Mesothelial cell of epicardium (in vitro differentiated cells): ENCODE measurements at places on chromosomes 12 and 14.

- no peak for DNase-seq
Observed at GRCh38 chr12:79648881-79649280, 41.9 kb downstream of the PAWR start.

- DNase-seq, result no peak
Observed at GRCh38 chr12:7145671-7146070, 15.5 kb downstream of the CLSTN3 start.

GRCh38 chr12:55019784-55020183 is at the start of gene NEUROD4:
Gene NEUROD4, plus strand, starts transcription at chr12:55019974. Its CDS starts 6,466 bp downstream, at chr12:55026440.
- peak; percentile 74 for DNase-seq

DNA sequence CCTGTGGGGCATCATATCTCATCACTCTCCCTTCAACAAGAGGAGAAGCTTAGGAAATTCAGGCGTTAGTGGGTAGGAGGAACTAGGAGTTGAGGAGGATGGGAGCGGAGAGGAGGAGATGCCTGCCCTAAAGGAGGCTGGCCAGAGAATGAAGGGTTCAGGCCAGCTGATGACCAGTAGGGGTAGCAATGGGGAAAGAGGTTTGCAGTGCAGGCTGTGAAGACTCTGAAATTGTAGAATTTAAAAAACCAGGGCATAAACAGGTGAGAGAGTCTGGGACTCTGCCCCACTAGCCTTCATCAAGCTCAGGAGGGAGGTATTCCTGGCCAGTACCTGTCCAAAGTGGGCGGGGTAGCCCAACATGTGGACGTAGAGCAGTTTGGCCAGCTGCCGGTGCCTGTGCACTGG is 809 bp downstream of the AP1G2 start:
- no peak for DNase-seq

- no peak for DNase-seq
Observed at GRCh38 chr12:4579305-4580102, 17.5 kb downstream of the DYRK4 start.

DNA sequence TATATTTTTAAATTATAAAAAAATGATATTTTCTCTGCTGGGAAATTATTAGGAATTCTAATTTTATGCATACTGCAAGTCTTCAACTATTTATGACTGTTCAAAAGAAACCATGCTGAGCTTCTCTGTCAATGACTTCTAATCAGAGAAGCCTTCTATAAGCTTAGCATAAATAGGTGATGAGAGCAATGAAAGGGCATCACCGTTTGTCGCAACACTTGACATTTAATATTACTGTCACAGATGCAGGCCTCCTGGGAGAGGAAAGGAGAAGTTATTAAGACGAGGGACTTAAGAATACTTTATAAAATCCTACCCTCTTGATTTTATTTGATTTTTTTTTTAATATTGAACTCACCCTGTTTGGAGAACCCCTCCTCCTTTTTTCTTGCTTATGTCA is 69.8 kb downstream of the CAPZA3 start:
- DNase-seq, result no peak

GRCh38 chr12:53200458-53201176 is 6.4 kb downstream of the ITGB7 start:
- no peak for DNase-seq

- DNase-seq, result no peak
Observed at GRCh38 chr12:53871367-53871766, 67.3 kb upstream of the HOXC13 start.

GRCh38 chr12:6612652-6613014 is 5.5 kb upstream of the CHD4 start:
- DNase-seq, result no peak

- no peak for DNase-seq
Observed at GRCh38 chr14:73720636-73721035, 6.5 kb upstream of the PNMA1 start.

- DNase-seq, result no peak
Observed at GRCh38 chr12:93272997-93273396, 104.7 kb upstream of the NUDT4 start.

DNA sequence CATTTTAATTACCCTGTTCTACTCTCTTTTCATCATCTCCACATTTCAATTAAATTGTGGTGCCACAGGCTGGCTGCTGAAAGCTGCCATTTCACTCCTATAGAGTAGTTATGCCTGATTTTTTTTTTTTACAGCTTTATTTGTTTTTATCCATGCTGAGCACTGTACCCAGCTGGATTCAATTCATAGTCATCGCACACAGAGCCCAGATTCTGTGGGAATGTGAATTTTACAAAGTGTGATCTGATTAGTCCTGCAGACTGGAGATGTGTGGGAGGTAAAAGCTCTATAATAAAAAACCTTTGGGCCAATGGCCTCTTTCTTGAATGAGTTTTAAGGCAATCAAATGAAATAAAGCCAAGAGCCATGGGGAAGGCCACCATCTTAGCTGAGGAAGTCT is 190.2 kb downstream of the ANO4 start:
- DNase-seq, result no peak

GRCh38 chr12:89892436-89892835 is 183.8 kb upstream of the ATP2B1 start:
- DNase-seq, result no peak

GRCh38 chr12:11943919-11944700 is 126.6 kb upstream of the BCL2L14 start:
- DNase-seq, result no peak

DNA sequence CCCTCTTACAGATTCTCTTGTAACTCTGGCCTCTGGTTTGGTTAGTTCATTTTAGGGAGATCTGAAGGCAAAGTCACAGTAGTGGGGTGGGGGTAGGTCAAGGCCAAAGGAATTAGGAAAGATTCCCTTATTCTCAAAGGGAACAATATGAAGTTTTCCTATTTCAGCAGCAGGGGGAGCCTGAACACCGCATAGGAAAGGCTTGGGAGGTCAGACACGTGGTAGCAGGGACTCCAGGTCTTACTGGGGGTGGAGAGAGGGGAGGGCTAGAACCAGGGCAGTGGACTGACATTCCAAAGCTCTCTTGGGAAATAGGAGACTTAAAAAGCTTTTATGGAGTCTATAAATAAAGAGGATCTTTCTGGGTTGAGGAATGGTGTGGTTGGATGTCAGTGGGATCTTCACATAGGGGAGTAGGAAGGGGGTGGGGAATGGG is 1.3 kb downstream of the ZC3H10 start:
- DNase-seq, result no peak

GRCh38 chr12:96170328-96170727 is 23.8 kb upstream of the ELK3 start:
- no peak for DNase-seq

GRCh38 chr12:52007982-52008510 is 1.3 kb downstream of the TAMALIN start:
- DNase-seq, result no peak

DNA sequence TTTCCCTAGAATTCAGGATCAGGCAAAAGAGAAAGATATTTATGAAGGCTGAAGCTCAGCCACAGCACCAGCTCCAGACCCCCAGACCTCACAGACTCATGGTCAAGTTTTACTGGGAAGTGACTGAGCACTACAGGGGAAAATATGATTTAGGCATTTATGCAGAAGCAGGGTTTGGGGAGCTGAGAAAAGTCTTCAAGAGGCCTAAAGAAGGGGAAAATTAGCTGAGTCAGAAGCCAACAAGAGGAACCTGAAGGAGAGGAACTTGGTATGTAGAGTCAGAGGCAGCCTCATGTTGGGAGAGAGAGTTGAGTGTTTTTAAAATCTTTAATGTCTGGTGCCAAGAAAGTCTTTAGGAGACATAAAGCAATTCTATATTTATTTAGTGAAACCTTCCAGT is 63.0 kb downstream of the FOS start:
- no peak for DNase-seq

DNA sequence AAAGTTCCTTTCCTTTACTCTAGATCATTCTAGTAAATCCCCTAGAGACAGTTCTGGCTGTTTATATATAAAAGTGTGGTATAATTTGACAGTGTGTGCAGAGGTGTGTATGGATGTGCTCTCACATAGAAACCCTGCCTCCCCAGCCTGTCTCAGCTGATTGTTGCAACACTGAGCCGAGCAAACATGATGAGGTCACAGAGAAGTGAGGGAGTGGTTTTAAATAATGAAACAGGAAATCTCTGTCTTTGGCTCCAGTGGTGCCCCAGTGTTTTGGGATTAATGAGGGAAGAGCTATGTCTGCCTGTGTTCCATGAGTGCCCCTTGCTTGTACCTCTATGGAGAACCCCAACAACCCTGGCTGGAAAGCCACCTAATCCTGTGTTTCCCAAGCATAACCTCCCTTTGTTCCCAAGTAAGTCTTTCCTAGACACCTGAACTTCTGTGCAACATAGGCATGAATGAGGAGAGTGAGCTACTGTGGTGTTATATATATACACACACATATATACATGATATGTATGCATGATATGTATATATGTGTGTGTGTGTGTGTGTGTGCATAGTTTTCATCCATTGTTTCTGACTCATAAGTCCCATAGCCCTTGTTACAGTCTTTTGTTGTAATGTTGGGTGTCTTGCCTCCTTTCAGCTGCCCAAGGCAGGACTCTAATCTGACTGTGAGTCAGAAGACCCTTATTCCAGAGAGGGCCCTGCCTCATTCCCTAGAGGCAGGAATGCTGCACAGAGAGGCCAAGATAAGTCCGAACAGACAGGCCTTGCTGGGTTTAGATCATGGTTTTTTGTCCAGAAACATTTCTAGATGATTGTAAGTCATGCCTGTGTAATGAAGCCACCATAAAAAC is 18.0 kb downstream of the TRAF3 start:
- no peak for DNase-seq

GRCh38 chr12:61282790-61283575 is 977.2 kb upstream of the USP15 start:
- no peak for DNase-seq

DNA sequence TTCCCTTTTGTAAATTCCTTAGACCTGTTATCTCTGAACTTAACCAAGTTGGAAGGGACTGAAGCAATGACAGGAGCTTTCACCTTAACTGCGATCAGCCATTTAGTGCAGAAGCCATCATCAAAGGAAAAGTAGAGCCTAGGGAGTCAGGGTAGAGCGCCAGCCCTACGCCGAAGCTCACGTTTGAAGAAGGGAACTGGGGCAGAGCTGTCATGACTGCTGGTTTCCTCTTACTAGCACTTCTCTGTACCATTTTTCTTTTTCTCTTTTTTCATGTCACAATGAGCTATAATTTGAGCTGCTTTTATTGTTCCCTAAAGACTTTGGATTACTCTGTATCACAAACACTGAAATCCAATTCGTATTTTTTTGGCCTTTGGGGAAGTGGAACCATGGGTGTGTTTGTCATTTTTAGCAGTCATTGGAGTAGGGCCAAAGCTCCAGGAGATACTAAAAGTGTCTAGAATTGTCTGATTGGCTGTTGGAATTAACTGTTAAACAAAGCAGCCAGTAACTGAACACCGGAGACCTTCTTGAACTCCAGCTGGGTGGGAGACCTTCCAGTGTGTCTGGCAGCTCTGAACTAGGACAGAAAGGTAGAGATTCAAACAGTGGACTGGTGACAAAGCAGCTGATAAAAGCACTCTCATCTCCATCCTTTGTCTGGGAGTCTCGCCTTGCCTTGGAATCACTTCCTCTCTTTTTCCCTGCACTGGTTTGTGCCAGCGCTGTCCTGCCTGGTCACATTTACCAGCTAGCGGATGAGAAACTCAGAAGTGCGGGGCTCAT is 9.1 kb downstream of the MTRFR start:
- no peak for DNase-seq

DNA sequence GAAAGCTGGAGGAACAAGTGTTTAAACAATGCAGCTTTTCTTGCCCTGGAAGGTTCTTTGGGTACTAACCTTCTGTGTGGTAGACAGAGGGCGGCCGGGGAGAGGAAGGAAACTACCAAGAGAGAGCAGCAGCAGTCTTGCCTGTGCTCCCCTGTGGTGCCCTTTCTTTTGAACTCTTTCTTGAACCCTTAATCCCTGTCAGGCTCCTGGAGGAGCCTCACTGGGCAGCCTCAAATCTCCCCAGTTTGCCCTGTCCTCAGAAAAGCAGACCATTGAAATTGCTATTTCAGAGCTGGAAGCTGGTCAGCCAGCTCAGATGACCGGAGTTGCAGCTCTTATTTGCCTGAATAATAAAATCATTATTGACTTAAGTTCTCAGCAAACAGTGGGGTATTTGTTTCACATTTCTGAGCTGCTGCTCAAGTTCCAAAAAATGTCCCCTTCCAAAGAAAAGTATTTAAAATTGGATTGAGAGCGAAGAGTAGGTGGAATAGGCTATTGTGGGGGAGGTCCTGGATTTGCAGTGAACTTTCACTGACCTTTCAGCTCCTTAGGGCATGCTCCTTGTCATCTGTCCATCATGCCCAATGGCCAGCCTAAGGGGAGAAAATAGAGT is 42.1 kb upstream of the RNASE3 start:
- DNase-seq, result no peak

GRCh38 chr14:70804556-70805162 is 4.7 kb downstream of the MAP3K9 start:
- DNase-seq, result no peak

DNA sequence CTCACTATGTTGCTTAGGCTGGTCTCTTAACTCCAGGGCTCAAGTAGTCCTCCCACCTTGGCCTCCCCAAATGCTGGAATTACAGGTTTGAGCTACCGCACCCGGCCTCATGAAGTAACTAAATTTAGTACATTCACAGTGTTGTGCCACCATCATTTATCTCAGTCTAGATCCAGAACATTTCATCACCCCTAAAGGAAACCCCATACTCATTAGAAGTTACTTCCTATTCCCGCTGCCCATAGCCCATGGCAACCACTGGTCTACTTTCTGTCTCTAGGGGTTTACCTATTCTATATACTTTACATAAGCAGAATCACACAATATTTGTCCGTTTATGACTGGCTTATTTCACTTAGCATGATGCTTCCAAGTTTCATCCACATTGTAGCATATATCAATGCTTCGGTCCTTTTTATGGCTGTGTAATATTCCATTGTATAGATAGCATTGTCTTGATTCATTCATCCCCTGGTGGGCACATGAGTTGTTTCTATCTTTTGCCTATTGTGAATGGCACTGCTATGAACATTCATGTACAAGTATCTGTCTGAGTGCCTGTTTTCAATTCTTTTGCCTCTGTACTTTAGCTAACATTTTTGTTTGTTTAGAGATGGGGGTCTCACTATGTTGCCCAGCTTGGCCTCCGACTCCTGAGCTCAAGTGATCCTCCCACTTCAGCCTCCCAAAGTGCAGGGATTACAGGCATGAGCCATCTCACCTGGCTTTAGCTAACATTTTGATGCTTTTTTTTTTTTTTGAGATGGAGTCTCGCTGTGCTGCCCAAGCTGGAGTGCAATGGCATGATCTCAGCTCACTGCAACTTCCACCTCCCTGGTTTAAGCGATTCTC is 10.2 kb upstream of the SH2B3 start:
- DNase-seq, result no peak

- no peak for DNase-seq
Observed at GRCh38 chr14:102565331-102565887, 27.0 kb upstream of the RCOR1 start.

GRCh38 chr12:124046456-124046740 is 73.4 kb downstream of the ZNF664 start:
- DNase-seq, result no peak

DNA sequence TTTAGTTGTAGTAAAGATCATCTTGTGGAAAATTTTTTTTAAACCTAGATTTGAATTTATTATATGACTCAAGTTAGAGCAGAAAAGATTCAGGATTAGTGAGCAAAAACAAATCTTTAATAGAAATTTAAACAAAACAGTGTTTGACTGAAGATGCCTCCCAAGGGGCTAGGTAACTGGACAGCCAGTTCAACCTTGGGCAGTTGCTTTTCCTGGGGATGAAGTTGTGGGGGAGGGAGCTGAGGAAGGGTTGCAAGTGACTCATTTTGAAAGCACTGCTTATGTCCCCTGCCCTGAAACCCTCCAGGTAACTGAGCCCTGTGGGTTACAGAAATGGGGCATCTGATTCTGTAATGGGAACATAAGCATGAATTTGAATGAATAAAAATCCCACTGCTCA is 13.1 kb downstream of the CFAP54 start:
- no peak for DNase-seq

- no peak for DNase-seq
Observed at GRCh38 chr14:52054678-52055077, 14.2 kb downstream of the NID2 start.
